HT1080 (cell line): ENCODE measurements at places on chromosomes 16 and 17. TPM values are rescaled to one million over a fixed set of nuclear protein-coding genes. Genes with fewer than 3 reads are reported as not detected.

- no peak for DNase-seq
Observed at GRCh38 chr17:36112572-36112971, 8.9 kb downstream of the CCL4 start.

GRCh38 chr16:30663820-30664219 is 5.6 kb downstream of the FBRS start:
- DNase-seq, result no peak

GRCh38 chr16:85341972-85342695 is 229.9 kb upstream of the CIBAR2 start:
- no peak for DNase-seq

GRCh38 chr17:36503456-36504155 is 17.1 kb downstream of the ZNHIT3 start:
- no peak for DNase-seq

DNA sequence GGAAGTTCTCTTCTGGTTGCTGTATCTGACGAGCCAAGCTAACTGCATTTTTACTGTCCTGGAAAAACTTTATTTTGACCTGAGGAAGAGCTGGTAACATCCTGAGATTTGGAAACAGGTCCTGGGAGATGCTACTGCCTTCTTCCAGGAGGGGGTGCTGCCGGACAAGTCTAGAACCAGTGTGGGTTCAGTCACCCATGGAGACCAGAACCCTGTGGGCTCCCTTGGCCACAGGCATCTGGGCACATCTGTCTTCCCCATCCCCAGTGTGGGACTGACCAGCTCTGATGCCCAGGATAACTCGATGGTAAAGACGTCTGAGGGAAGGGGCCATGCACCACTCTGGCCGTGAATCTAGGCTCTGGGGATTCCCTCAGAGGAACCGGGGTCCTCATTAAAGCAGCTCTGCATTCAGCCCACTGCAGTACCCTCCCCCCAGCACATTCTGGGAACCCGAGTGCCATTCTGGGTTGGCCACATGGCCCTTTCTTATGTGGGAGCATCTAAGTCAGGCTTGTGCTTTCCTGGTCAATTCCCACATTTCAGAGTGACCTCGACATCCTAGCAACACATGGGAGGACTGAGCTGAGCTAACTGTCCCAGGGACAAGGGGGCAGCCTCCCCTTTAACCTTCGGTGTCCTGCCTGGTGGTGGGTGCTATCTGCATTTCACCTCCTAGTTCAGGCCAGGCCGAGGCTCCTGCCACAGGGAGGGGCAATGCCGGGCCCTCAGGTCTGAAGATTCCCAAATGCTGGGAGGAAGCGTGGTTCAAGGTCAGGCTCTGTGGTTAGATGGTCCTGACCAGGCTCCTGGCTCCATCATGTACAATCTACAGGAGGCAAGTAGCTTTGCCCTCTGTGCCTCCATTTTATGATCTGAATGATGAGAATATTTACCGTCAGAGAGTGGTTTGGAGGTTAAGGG is 6.4 kb downstream of the C16orf86 start:
- peak; percentile 63 for DNase-seq

DNA sequence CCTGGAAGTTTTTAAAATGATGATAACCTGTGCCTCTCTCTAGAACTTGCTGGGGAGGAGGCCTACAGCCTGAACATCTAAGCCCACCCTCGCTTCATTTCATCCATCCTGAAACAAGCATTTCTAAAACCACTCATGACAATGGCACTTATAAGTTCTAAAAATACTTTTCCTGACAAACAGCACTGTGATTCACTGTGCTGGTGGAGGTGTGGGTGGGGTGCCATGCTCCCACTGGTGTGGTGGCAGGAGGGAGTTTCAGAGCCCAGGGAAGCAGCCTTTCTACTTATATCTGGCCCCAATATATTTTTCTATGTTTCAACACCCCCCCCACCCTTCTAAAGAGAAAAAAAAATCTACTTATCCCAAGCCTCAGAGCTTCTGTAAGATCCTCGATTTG is 52.6 kb downstream of the RAB11FIP4 start:
- no peak for DNase-seq

GRCh38 chr16:80604600-80605355 is 64.0 kb downstream of the DYNLRB2 start:
- DNase-seq, result no peak

- DNase-seq, result no peak
Observed at GRCh38 chr17:50664788-50665458, 30.2 kb downstream of the ABCC3 start.

Gene ITGA2B
- not detected in 2 replicates for total RNA-seq

Gene FAM117A
- total RNA-seq, result 3.3 and 5.4 TPM in 2 replicates

Gene KCNH4
- total RNA-seq, result not detected in 2 replicates
